GM23338 (cell line): ENCODE measurements at places on chromosomes 16 and 17. TPM values are rescaled to one million over a fixed set of nuclear protein-coding genes. Genes with fewer than 3 reads are reported as not detected.
A peak's percentile ranks its signal among the peaks of the same experiment; 100 is the strongest.

Gene CLEC19A
- 0.26 TPM in 1 of 2 replicates, not detected in the other for polyA plus RNA-seq

Gene TADA2A
- 17.1 and 18.0 TPM in 2 replicates for polyA plus RNA-seq

DNA sequence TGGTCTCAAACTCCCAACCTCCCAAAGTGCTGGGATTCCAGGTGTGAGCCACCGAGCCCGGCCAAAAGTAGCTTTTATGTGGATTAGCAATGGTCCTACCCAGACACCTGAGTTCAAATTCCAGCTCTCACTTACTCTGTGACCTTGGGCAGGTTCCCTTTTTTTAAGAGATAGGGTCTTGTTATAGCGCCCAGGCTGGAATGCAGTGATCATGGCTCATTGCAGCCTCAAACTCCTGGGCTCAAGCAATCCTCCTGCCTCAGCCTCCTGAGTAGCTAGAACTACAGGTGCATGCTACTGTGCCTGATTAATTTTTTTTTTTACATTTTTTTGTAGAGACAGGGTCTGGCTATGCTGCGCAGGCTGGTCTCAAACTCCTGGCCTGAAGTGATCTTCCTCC, 16.6 kb downstream of the HDAC5 start:
- DNase-seq: no peak

- DNase-seq: no peak
Observed at GRCh38 chr16:72187551-72187950, 15.6 kb upstream of the PMFBP1 start.

- no peak for DNase-seq
Observed at GRCh38 chr16:85601730-85602401, 11.3 kb upstream of the GSE1 start.

- peak; percentile 64 for DNase-seq
Observed at GRCh38 chr16:66899945-66900710, 18.6 kb downstream of the CDH16 start.

- DNase-seq: no peak
Observed at GRCh38 chr16:58417600-58417999, 25.3 kb downstream of the GINS3 start.

- DNase-seq: no peak
Observed at GRCh38 chr16:65000654-65001053, 121.2 kb downstream of the CDH11 start.
